ENCODE measurements at places on chromosomes 1 and 21. TPM values are rescaled to one million over a fixed set of nuclear protein-coding genes. Genes with fewer than 3 reads are reported as not detected.

- H3K27me3 ChIP-seq, result no peaks in the 10 kb centered on the region
- H3K4me3 ChIP-seq, result peak overlapping the region; percentile 89
- DNase-seq, result peak; percentile 15
- no peak overlapping the region for H3K27ac ChIP-seq
These were observed 25.7 kb downstream of the SPOCD1 start for GRCh38 chr1:31790140-31790539.

DNA sequence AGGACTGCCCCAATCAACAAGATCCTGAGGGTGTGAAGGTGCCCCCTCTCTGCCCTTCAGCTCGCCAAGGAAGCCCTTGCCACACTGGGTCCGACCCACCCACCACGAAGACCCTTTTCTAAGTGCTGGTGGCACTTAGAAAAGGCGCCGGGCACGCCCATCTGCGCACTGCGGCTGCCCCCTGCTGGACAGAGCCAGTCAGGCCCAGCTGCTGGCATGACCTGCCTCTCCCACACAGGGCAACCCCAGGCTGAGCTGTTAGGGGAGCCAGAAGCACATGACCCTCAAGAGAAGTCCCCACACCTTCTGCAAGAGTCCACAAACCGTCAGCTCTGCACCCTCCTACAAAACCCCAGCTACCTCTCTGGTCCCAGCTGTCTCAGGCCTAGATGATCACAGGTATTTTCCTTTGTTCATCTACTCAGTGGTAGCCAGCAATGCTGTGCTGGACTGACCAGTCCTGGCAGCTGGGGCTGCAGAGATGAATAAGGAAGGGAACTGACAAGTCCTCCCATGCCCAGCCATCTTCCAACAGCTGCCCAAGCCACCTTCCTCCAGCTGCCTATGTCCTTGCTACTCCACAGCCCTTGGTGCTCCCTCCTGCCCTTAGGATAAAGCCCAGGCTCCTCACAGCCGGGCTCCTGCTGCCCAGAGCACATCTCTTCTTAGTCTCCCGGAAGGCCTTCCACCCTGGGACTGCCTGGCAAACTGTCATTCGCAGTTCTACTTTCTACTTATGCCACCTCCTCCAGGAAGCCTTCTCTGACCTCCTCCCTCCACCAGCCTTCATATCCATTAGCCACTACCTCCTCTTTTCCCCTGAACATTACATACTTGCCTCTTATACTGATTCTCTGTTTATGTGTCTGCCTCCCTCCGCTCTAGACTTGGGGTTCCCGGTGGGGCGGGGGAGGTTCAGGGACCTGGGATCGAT is 39.8 kb upstream of the ZC3H12A start:
- no peak for DNase-seq
- no peaks in the 10 kb centered on the region for H3K4me1 ChIP-seq
- no peak overlapping the region for H3K27ac ChIP-seq
- peaks cover 14% of the 10 kb centered on the region for H3K27me3 ChIP-seq
- H3K4me3 ChIP-seq, result no peak overlapping the region

- no peak for DNase-seq
- peaks cover 8% of the 10 kb centered on the region for H3K4me1 ChIP-seq
- no peaks in the 10 kb centered on the region for H3K36me3 ChIP-seq
These were observed 26.4 kb downstream of the SORT1 start for GRCh38 chr1:109371341-109371739.

GRCh38 chr1:17359808-17360207 is 12.2 kb upstream of the PADI6 start:
- H3K36me3 ChIP-seq, result no peaks in the 10 kb centered on the region
- H3K4me3 ChIP-seq, result no peak overlapping the region
- no peak overlapping the region for H3K27ac ChIP-seq
- DNase-seq, result no peak
- peaks cover 4% of the 10 kb centered on the region for H3K4me1 ChIP-seq

- H3K27ac ChIP-seq, result no peak overlapping the region
- H3K4me1 ChIP-seq, result peaks cover 22% of the 10 kb centered on the region
- H3K36me3 ChIP-seq, result peaks cover 24% of the 10 kb centered on the region
These were observed 74.4 kb upstream of the SDC3 start for GRCh38 chr1:30982937-30983336.

DNA sequence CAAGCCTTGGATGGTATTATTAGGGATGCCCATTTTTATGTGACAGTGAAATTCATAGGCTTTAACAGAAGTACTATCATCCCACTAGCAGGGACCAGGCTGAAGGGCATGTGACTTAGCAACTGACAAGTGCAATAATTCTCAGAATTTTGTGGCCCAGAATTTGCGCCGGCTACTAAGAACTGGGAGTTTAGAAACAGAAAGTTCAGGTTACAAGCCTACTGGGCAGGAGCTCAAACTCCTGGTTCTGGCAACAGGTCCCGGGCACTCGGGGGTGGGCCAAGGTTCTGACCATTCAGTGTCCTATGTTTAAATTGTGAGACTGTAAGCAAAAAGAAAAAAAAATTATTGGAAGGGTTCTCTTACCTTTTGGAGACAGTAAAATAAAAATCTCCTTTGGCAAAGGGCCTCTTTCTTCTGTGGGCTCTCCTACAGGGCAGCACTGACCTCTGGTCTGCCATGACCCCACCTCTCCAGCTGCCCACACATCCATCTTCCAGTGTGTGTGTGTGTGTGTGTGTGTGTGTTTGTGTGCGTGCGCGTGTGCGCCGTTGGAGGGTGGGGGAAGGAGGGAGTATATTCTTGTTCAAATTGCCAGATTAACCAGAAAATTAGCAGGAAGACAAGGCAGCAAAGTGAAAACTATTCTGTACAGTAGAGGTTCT is 26.1 kb downstream of the IRF2BP2 start:
- no peak for DNase-seq
- H3K4me1 ChIP-seq, result no peaks in the 10 kb centered on the region
- peaks cover 17% of the 10 kb centered on the region for H3K27me3 ChIP-seq
- no peaks in the 10 kb centered on the region for H3K36me3 ChIP-seq
- H3K4me3 ChIP-seq, result no peak overlapping the region
- no peak overlapping the region for H3K27ac ChIP-seq

DNA sequence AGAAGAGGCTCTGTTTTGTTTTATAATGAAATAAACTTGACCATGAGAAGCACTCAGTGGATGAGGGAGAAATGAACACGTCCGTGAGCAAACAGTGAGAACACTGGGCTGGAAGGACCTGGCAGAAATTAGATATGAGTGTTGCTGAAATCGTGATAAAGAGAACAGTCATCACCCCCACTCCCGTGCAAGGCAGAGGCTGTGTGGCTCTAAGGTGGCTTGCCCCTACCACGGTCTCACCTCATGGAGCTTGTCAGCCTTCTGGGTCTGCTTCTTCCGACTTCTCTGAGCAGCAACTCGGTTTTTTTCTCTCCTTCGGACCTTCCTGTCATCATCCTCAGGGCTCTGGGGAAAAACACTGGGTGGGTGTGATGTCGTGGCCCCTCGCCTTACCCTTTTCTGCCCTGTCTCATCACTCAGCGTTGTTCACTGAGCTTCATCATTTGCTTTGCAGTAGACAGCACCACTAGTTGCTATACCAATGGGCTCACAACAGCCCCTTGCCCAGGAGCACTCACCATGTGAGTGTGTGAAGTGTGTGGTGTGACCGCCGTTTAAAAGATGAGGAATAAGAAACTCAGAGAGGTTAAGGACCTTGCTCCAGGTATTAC is 2.8 kb downstream of the BATF3 start:
- H3K27me3 ChIP-seq, result peaks cover 36% of the 10 kb centered on the region
- H3K27ac ChIP-seq, result peak overlapping the region; percentile 34
- H3K4me3 ChIP-seq, result peak overlapping the region; percentile 83
- peaks cover 28% of the 10 kb centered on the region for H3K36me3 ChIP-seq
- no peak for DNase-seq
- H3K4me1 ChIP-seq, result peaks cover 47% of the 10 kb centered on the region

DNA sequence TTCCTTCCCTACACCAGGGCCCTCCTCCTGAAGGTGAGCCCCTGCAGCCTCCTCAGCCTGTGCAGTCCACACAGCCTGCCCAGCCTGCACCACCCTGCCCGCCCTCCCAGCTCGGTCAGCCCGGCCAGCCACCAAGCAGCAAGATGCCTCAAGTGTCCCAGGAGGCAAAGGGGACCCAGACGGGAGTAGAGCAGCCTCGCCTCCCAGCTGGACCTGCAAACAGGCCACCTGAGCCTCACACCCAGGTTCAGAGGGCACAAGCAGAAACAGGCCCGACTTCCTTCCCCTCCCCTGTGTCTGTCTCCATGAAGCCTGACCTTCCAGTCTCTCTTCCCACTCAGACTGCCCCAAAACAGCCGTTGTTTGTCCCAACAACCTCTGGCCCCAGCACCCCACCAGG is 38.8 kb downstream of the ZBTB17 start:
- H3K4me3 ChIP-seq, result no peak overlapping the region
- peaks cover 4% of the 10 kb centered on the region for H3K4me1 ChIP-seq
- peaks cover 5% of the 10 kb centered on the region for H3K36me3 ChIP-seq
- H3K27ac ChIP-seq, result peak overlapping the region; percentile 90

TMCO2 gene
- total RNA-seq, result not detected

DNA sequence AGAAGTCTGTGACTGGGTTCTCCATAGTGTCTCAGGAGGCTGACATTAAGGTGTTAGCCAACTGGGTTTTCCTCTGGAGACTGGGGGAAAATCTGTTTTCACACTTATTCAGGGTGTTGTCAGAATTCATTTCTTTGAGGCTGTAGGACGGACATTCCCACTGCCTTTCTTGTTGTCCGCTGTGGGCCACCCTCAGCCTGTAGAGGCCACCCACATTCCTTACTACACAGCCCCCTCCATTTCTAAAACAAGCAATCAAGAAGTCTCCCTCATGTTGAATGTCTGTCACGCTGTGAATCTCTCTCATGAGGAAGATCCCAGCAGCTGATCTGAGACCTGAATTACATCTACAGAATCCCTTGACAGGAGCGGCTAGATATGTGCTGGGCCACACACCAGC is 295.5 kb upstream of the RUNX1 start:
- H3K4me3 ChIP-seq, result no peak overlapping the region
- H3K27ac ChIP-seq, result peak overlapping the region; percentile 82

- H3K27ac ChIP-seq, result no peak overlapping the region
- H3K36me3 ChIP-seq, result no peaks in the 10 kb centered on the region
- no peak for DNase-seq
- no peak overlapping the region for H3K4me3 ChIP-seq
These were observed 563.0 kb upstream of the NEGR1 start for GRCh38 chr1:72845381-72845780.

ATP1A4 gene
- total RNA-seq, result not detected

- H3K27me3 ChIP-seq, result no peaks in the 10 kb centered on the region
- no peak overlapping the region for H3K4me3 ChIP-seq
- no peaks in the 10 kb centered on the region for H3K36me3 ChIP-seq
- DNase-seq, result no peak
These were observed 52.7 kb upstream of the SLC25A33 start for GRCh38 chr1:9486466-9487140.
